ENCODE measurements at places on chromosomes 5 and 9.

GRCh38 chr9:99605016-99605743 lies 216.5 kb upstream of the NR4A3 start:
- no peak for DNase-seq

DNA sequence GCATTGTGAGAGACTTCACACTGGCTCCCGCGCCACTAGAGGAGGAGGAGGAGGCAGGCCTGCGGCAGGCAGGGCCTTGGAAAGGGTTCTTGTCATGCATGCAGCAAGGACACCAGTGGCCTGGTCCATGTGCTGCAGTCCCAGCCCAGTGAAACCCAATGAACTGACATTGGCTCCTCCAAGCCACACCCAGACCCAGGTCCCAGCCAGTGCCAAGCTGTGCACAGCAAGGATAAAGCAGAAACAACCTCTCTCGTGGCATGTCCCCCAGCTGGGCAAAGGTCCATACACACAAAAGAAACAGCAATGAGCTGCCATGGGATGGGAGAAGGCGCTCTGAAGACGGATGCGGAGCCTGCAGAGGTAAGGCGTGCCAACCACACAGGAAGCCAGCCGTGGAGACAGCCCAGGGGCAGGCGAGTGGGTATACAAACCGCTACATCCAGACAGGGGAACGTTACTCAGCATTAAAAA lies 89.2 kb downstream of the SEMA4D start:
- peak; percentile 63 for DNase-seq

- DNase-seq = no peak
These were observed 79.4 kb downstream of the SPTLC1 start for GRCh38 chr9:92035687-92036410.

DNA sequence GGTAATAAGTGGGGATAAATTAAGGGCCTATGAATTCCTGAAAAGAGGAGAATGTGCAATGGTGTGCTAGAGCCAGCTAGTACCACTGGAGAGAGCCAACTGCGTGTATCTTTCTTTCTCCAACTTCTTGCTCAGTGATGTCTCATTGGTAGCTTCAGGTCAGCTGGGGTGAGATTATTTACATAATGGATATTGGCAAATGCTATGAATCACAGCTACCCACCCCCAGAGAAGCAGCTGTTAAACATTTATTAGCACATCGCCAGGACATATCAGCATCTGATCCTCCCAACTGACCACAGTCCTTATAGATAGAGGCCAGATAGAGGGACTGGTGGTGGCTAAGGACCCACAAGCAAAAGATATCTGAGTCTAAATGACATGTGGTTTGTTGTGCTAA lies 421.3 kb downstream of the ACTL7B start:
- DNase-seq = no peak

DNA sequence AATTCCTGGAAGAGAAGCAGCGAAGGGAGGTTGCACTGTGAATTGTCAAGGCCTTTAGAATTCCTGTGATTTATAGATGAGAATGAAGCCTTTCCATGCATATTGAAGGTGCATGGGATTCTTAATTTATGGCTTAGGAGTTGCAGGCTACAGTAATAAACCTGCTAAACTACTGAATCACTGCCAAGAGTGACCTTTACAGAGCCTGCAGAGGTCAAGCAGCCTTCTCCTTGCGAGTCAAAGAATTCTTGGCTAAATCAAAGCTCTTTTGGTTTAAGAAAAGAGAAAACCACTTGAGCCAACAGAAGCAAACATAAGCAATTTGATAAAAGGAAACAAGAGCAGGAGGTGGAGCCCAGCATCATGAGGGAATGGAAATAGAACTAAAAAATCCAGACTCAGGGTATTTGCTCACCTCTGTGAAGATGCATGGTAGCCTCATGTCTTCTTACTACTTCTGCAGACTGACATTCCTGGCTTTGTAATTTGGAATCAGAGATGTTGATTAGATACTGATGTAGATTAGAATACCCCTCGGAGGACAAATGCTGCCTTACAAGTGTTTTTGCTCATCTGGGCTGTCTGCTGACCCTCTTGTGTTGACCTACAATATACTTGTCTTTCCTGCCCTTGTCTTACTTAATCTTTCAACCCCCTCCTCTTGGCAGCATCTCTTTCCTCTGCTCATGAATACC lies 90.3 kb upstream of the IFNK start:
- DNase-seq = no peak

DNA sequence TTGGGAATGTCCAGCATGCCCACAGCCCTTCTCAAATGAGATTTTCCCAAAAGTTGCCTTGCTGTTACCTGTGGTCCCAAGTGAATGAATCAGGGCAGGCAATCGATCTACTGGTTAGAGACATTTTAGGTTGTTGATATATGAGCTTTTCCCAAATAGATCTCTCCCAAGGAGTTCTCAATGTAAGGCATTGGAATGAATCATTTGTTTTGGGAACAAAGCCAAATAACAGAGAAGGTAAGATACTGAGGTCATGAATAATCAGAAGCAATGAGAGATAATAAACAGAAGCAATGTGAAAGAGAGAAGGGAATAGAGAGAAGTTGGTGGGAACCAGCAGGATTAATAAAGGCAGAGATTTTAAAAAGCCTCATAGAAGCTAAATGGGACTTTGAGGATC lies 93.6 kb upstream of the FER start:
- DNase-seq = no peak

- no peak for DNase-seq
These were observed 5.3 kb upstream of the ZNF367 start for GRCh38 chr9:96423322-96423984.

GRCh38 chr5:131545845-131546244 lies 89.2 kb downstream of the RAPGEF6 start:
- DNase-seq = no peak

DNA sequence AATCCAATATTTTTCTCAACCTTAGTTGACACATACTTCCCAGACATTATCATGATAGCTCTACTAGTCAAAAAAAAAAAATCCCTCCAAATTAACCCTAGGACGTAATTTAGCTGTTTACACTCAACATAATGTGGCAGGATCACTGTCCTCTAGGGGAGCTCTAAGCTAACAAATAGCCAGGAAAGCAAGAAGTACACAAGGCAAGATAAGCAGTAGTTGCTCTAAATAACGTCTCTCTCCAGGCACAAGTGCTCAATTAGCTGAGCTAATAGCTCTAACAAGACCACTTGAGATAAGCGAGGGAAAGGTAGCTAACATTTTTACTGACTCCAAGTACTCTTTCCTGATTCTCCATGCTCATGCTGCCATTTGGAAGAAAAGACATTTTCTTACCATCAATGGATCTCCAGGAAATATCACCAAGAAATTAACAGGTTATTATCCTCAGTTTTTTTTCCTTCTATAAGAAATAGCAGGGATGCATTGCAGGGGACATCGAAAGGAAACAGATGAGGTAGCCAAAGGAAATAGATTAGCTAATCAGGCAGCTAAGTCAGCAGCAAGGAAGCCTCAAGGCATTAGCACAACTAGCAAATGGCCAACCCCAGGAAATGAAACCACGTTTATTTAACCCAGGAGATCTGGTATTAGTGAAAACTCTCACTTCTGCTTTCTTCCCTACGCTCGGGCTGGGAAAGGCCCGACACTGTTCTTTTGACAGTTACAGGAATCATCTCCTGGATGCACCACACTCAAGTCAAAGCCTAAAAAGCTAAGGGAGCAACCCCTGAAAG lies 614.1 kb downstream of the PTPRD start:
- DNase-seq = no peak

- no peak for DNase-seq
These were observed 45.0 kb upstream of the PRSS3 start for GRCh38 chr9:33750307-33750838.

GRCh38 chr9:93634311-93635185 lies 58.2 kb downstream of the PHF2 start:
- DNase-seq = no peak

- no peak for DNase-seq
These were observed 470 bp downstream of the IL31RA start for GRCh38 chr5:55851675-55851979.

GRCh38 chr9:947985-948384 lies 28.5 kb upstream of the DMRT3 start:
- DNase-seq = no peak

DNA sequence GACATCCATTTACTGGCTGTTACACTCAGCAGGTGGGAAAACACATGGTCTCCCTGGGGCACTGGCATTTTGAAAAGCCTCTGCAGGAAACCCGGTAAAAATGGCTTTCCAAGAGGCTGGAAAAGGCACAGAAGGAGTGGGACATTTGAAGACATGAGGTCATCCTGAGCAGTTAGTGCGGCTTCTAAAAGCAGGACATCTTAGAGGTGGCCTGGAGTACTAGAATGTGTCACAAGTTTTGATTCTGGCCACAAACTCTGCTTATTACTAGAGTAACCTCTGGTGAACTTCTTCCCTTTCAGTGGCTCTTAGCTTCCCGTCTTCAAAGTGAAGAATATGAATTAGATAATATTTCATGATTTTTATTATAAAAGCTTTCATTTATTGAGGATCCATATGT lies 423.0 kb upstream of the BRINP1 start:
- no peak for DNase-seq

GRCh38 chr9:79224672-79225433 lies 346.9 kb upstream of the TLE4 start:
- DNase-seq = no peak

DNA sequence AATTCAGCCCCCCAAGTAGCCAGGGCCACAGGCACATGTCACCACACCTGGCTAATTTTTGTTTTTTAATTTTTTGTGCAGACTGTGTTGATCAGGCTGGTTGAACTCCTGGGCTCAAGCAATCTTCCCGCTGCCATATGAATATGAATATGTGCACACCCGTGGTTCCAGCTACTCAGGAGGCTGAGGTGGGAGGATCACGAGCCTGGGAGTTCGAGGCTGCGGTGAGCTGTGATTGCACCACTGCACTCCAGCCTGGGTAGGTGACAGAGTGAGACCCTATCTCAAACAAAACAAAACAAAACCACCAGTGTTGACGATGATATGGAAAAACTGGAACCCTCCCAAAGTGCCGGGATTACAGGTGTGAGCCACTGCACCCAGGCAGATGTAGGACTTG lies 32.0 kb downstream of the EHMT1 start:
- no peak for DNase-seq

- no peak for DNase-seq
These were observed 34.8 kb downstream of the TRPC7 start for GRCh38 chr5:136330353-136331038.

GRCh38 chr5:1722877-1723276 lies 76.8 kb downstream of the MRPL36 start:
- DNase-seq = no peak

- DNase-seq = no peak
These were observed 1.6 kb downstream of the ANXA2R start for GRCh38 chr5:43038496-43038989.

DNA sequence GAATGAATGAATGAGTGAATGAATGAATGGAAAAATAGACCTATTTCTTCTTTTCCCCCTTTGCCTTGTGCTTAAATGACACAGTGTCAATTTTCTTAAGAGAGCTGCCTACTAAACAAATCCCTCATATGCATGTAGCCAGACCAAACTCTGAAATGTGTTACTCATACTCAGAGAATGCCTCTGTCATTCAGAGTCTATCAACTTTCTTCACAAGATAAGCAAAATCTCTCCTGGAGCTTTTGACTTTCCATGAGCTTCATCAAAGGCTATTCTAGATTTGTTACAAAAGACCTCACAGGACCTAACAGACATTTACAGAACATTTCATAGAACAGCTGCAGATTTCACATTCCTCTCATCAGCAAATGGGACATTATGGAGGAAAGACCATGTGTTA lies 275.7 kb upstream of the MSX2 start:
- DNase-seq = no peak

- no peak for DNase-seq
These were observed 4.4 kb upstream of the IL3 start for GRCh38 chr5:132055808-132056609.

DNA sequence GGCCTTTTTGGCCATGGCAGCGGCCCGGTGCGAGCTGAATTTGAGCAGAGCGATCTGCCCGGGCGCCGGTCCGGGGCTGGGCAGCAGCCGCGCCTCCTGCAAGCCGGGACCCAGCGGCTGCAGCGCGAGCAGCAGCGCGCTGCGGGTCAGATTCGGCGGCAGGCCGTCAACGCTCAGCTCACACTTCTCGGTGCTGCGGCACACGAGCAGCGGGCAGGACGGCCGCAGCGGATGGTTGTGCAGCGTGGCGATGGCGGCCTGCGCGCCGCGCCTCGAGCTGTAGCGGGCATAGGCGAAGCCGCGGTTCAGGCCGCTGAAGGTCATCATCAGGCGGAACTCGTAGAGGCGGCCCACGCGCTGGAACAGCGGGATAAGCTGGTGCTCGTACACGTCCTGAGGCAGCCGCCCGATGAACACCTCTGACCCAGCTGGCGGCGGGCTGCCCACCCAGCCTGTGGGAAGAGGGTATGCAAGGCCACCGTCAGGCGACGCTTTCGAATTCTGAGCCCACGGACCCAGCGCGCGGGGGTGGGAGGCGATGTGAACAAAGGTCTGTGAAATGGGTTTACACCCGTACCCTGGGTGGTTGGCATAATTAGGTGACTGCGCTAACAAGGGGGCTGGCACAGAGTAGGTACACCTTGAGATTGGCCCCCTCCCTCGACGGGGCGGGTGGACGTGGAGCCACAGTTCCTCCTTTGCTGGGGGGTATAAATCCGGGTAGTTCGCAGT lies 755 bp downstream of the DND1 start:
- DNase-seq = no peak

GRCh38 chr5:91367344-91367743 lies 15.8 kb downstream of the ARRDC3 start:
- DNase-seq = no peak

GRCh38 chr9:79572608-79573411 lies 1.0 kb downstream of the TLE4 start:
- peak; percentile 54 for DNase-seq
